Hair follicular keratinocyte (primary cell): ENCODE measurements at places on chromosomes 3 and 15. TPM values are rescaled to one million over a fixed set of nuclear protein-coding genes. Genes with fewer than 3 reads are reported as not detected.

The WDR76 gene
- total RNA-seq = 6.6 and 14.5 TPM in 2 replicates

The RAB6B gene
- total RNA-seq = 0.15 and 0.23 TPM in 2 replicates

The CD276 gene
- 157 and 194 TPM in 2 replicates for total RNA-seq

The TMEM212 gene
- not detected in 2 replicates for total RNA-seq

The ASB14 gene
- total RNA-seq = not detected in 2 replicates

The ZPLD1 gene
- total RNA-seq = 0.72 and 4.1 TPM in 2 replicates

The ABCF3 gene
- 29.8 and 41.6 TPM in 2 replicates for total RNA-seq

The ASB7 gene
- 6.0 and 7.8 TPM in 2 replicates for total RNA-seq

The FAM107A gene
- not detected in 2 replicates for total RNA-seq

The SERPINI2 gene
- not detected in 2 replicates for total RNA-seq

The SLC2A2 gene
- not detected in 2 replicates for total RNA-seq

The USP13 gene
- 3.8 and 3.9 TPM in 2 replicates for total RNA-seq

The CD80 gene
- not detected in 2 replicates for total RNA-seq

The MYD88 gene
- 24.3 and 24.9 TPM in 2 replicates for total RNA-seq

The GPR27 gene
- 0.08 and 0.11 TPM in 2 replicates for total RNA-seq

The LRRC15 gene
- total RNA-seq = not detected in 2 replicates

The SH2D7 gene
- not detected in 2 replicates for total RNA-seq

The CTXN2 gene
- total RNA-seq = not detected in 2 replicates

The SLC22A14 gene
- not detected in 2 replicates for total RNA-seq

The PROK2 gene
- total RNA-seq = not detected in 2 replicates

The FSD2 gene
- total RNA-seq = not detected in 2 replicates

The ZNF501 gene
- total RNA-seq = 2.5 and 2.7 TPM in 2 replicates

The TRAIP gene
- total RNA-seq = 5.5 and 14.1 TPM in 2 replicates

The MYO1E gene
- 141 and 162 TPM in 2 replicates for total RNA-seq

The RBM5 gene
- 40.3 and 47.6 TPM in 2 replicates for total RNA-seq
